ENCODE measurements at places on chromosomes 7 and 10.
A peak's percentile ranks its signal among the peaks of the same experiment; 100 is the strongest.

DNA sequence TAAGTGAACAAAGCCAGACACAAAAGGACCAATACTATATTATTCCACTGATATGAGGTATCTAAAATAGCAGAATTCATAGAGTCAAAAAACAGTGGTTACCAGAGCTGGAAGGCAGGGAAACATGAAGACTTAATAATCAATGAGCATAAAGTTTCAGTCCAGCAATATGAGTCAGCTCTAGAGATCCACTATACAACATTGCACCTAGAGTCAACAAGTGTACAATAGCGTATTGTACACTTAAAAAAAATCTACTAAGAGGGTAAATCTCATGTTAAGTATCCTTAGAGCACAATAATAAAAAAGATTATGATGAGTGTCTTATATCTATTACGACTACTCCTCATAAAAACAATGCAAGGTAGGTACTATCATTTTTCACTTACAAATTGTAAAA lies 36.1 kb downstream of the C10orf90 start:
- no peak for DNase-seq

DNA sequence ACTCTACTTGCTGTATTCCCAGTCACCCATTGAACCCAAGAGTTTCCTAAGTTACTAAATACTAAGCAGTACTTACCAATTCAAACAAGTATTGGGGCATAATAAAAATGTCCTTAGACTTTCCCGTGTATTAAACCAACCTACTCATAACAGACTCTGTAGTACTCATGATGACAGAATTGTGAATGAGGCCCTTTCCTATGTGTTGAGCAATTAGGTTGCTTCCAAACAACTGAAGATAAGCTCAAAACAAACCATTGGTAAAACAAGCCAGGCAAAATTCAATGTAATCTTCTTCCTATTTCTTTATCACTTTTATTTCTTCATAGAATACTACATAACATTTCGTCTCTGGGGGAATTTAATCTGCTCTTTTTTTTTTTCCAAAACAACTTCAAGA lies 106.5 kb upstream of the ANK3 start:
- no peak for DNase-seq

DNA sequence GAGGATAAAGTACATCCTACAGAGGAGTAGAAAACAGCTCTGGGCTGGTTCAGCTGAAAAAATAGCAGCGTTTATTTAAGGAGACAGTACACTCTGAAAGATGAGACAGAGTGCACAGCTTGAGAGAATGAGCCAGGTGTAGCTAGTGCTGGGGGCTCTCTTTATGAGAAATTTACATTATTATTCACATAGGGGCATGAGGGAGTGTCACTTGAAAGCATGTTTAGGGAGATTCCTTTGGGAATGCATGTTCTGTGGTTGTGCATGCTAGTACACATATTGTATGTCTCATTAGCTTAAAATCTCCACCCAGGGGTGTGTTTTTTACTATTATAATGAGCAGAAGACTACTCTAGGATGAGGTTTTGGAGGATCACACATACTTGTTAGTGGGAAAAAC lies 1224.4 kb downstream of the REEP3 start:
- no peak for DNase-seq

DNA sequence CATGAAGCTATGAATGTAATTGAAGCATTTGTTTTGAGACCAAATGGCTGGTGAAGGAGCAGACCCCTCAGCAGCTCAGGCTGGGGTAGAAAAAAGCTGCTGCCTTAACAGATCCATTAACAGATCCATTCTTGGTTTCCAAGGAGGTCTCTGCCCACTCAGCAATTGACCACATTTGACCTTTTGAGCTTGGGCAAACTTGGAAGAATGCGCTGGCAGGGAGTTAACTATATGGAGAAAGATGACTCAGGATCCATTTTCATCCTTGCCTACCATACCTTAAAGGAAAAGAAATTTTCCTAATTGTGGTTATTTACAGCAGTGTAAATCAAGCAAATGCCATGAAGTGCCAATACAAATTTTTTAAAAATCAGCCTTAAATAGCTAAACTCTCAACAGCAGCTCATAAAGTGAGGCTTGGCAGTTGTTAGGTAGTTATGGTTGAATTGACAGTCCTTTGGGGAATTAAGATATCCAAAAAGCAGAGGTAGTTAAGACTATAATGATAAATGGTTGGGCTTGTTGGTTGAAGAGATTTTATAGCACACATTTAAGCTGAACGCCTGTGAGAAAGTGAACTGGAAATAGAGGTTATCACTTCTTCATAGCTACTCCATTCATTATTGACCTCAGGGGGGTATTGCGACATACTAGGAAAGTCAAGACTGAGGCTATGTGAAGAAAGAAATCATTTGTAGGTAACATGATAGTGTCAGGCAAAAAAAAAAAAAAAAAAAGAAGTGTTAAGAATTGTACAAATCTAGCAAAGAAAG lies 83.9 kb downstream of the MKX start:
- no peak for DNase-seq

- no peak for DNase-seq
Observed at GRCh38 chr7:75734586-75735458, 3.9 kb downstream of the HIP1 start.

DNA sequence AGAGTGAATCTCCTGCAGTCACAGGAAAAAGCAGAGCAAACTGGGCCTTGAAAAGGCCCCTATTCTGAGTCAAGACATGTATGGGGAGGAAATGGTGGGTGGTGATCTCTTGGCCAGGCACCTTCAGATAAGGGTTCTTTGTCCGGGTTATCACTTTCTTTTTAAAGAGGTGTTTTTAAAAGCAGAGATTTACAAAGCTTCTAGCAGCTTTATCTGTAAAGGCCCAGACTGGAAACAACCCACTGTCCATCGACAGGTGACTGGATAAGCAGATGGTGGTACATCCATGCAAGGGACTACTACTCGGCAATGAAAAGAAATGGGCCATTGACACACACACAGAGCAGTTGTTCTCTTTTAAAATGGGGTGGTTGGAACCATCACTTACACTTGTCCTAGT lies 596.7 kb upstream of the MKI67 start:
- no peak for DNase-seq

GRCh38 chr10:95414844-95415485 lies 124.2 kb upstream of the PDLIM1 start:
- DNase-seq = peak; percentile 74

- no peak for DNase-seq
Observed at GRCh38 chr10:73932620-73933112, 21.7 kb downstream of the PLAU start.

DNA sequence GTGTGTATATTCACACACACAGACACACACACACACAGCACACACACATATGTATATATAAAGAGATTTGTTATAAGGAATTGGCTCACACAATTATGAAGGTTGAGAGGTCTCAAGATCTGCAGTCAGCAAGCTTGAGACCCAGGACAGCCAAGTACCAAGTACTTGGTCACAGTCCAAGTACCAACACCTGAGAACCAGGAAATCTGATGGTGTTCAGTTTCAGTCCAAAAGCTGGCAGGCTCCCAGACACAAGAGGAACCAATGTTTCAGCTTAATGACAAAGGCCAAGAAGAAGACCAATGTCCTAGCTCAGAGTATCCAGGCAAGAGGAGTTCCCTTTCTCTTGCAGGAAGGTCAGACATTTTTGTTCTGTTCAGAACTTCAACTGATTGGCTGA lies 780.2 kb downstream of the MAGI2 start:
- DNase-seq = no peak

- no peak for DNase-seq
Observed at GRCh38 chr7:50379082-50379481, 71.1 kb downstream of the FIGNL1 start.

- no peak for DNase-seq
Observed at GRCh38 chr10:63554657-63555056, 33.5 kb downstream of the REEP3 start.

Measured in heart right ventricle (tissue), 16 donors.